HT1080 (cell line): ENCODE measurements at places on chromosomes 1 and 21.

DNA sequence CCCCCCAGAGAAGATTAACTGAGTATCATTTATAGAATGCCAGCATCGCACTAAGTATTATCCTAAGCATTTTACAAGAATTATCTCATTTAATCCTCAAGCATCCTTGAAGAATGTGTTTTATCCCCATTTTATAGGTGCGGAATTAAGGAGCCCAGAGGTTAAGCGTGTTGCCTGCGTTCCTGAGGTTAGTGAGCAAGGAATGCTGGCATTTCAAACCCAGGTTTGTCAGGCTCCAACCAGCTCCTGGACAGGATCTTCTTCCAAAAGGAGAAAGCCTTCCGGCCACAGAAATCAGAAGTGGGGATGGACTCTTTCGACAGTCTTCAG, 82.3 kb downstream of the SSBP3 start:
- no peak for DNase-seq

GRCh38 chr1:229579059-229579673, 20.7 kb upstream of the ABCB10 start:
- DNase-seq, result no peak

DNA sequence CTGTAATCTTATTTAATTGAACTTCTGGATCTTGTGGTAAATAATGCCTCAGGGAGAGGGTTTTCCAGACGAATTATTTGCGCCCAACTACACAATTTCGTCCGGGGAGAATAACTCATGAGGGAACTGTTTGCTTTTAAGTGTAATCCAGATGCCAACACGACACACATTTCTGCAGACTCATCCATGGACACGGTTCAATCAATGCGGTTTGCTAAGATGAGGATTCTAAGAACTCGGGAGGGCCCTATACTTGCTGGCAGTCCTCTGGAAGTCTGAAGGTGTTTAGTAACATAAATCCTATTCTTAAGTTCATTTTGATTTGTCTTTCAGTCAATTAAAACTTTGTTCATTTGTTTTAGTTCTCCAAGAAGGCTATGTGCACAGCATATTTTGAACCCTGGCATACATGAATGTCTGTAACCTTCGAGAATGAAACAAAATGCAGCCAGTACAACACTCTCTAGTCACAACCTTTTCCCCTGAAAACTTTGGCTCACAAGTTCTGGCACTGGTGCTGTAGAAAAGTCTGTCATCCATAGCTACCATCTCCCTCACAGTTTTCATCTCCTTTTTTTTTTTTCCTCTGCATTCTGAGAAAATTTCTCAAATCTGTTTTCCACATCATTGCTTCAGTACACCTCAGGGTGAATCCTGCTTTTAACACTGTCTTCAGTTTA, 38.8 kb downstream of the DIPK1A start:
- DNase-seq, result no peak

GRCh38 chr1:83838573-83838972, 160.4 kb downstream of the TTLL7 start:
- no peak for DNase-seq

- no peak for DNase-seq
Observed at GRCh38 chr1:31069392-31069791, 3.9 kb upstream of the PUM1 start.

DNA sequence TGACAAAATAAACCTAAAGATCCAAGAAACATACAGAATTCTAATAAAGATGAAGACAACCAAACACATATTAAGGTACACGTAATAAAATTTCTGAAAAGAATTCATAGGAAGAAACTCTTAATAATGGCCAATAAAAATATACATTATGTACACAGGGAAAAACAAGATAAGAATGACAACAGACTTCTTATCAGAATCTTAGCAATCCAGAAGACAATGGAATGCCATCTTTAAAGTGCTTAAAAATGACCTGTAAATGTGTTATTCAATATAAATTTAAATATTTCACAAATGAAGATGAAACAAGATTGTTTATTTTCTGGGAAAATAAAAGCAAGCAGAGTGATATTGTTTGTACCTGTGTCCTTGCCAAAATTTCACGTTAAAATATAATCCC, 530.4 kb upstream of the PTBP2 start:
- DNase-seq, result no peak

GRCh38 chr21:42593007-42593814, 60.2 kb upstream of the PDE9A start:
- peak; percentile 32 for DNase-seq

- DNase-seq, result no peak
Observed at GRCh38 chr1:160307118-160307791, 22.3 kb upstream of the PEX19 start.

DNA sequence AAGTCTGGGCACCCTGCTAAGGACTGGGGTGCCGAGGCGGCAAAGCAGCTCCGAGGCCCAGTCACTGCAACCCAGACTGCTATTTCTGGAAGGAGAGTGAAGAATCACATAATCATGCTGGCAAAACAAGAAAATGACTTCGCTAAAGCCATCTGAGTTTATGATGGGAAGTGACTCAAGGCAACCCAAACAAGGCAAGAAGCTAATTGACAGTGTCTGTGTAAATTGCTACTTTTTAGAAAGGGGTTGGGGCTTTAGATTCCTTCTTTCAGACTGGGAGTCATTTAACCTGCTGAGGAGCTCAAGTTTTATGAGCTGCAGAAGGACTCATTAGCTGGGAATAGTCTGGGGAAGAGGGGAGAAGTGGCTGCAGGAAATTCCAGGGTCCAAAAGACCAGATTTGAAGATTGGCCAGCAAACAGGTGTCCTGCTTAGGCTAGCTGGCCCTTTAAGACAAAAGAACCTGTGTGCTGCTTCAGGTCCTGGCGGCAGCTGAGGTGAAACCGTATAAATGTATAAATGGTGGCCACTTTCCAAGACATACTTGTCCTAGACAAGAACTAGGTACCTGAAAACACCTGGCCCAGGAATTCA, 28.1 kb downstream of the TSHB start:
- DNase-seq, result no peak

DNA sequence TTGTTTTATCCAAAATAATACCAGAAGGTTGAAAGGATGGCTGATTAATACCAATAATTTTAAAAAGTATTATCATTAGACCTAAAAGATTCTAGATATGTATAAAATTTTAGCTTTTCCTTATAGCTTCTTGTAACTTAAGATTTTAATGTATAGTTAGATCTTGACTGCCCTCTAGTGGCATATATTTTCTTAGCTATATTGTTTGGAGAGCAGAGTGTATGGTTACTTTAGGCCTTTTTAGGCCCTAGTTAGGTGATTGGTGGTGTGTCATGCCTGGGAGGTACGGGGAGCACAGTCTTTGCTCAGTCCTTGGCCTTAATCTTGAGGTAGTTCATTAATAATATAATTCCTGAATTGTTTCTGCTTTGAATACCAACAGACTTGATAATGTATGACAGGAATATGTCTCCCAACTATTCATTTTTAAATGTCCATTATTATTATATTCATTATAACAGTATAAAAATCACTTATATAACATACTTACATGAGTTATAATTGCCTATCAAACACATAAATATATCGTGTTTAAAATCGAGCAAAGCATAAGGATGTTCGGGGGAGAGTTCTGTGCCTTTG, 328.4 kb downstream of the ZP4 start:
- peak; percentile 74 for DNase-seq

DNA sequence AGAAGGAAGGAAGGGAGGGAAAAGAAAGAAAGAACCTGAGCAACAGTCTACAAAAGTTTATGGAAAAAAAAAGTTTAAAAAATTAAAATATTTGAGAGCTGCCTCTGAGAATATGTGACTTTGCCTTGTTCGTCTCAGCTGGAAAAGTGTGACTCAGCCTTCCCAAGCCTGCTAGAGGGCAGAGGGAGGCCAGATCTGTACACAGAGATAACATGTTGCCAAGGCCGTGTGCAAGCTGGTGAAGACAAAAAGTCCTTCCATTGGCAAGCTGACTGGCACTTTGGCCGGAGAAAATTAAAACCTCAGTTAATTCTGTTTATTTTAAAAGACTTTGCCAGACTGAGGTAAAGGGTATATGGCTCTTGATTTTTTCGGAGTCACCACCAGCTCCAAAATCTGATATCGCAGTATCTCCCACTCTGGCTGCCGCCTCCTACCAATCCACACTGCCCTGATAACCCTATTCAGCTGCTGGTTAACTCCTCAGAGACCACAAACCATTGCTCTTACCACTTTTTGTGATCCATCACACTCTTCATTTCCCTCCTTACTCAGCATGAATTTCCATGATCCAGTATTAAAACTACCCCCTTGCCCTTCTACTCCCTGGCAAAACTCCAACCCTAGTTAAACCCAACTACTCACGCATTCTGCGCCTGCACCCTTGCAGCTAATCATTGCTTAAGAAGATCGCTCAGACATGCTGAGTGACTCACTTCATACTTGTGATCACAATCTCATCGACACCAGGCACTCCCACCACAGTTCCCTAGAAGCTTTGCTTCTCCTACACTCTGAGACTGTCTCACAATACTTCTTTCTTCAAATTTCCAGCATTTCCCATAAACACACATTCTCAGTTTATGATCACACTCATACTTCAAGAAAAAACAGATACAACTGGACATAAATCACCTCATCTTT, 5.7 kb upstream of the PPP1R15B start:
- peak; percentile 91 for DNase-seq

- DNase-seq, result peak; percentile 89
Observed at GRCh38 chr1:9687120-9687873, 35.8 kb downstream of the PIK3CD start.

DNA sequence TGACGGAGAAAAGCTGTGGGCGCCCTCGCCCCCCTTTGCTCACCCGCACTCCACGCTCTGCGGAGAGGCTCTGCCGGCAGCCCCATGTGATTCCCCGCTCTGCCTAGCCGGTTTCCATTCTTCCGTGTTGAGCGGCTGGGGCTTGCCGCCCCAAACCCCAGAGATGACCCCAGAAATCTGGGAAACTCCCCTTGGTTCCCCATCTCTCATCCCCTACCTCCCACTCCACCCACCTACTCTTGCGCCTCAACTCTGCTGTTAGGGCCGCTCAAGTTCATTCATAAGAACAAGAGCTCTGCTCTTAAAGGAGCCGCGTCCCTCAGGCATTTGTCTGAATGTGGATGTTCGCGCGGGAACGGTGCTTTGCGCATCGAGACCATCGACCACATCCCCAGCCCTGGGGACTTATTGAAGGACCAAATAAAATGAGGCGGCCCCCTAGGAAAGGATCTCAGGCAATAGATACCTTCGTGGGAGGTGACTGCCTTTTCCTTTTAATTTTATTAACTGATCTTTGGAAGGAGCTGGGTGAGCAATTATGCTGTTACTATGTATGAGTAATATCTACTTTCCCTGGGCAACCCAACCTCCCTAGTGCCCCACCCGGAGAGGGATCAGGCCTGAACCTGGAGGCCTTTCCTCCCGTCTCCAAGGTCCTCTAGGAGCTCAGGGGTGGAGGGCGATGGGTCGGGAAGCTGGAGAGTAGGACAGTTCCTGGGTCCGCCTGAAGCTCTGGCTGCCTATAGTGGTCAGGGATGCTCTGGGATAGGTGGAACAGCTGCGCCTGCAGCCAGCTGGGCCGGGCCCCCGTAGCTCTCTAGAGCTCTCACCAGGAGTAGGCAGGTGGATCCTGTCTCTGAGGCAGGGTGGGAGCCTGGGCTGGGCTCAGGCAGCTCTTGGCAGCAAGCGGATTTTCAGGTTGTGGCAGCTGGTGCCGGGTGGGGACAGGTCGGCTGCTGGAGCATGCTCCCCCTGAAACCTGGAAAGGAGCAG, 898 bp downstream of the MFSD2A start:
- DNase-seq, result peak; percentile 57

GRCh38 chr1:54861070-54861761, 25.8 kb downstream of the DHCR24 start:
- no peak for DNase-seq

GRCh38 chr1:26177182-26177684, at the start of gene CNKSR1:
TSS of gene CNKSR1 (plus strand) at chr1:26177491. CDS start at chr1:26177548, 57 bp downstream.
- DNase-seq, result no peak

DNA sequence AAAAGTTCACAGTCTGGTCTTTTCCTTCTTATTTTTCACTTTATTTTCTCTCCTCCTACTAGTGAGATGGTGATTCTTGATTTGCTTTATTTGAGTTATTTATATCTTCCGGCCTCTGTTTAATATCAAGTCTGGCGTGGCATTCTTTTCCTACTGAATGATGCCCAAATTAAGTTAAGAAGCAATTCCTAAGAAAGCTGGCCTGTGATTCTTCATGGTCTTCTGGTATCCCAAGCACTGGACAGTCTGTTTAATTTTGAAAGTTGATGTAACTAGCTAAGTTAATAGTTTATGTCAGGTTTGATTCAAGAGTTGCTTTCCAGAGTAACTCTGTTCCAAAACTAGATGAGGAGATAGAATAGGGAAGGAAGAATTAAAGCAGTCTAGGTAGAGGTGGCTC, 9.2 kb upstream of the ENAH start:
- DNase-seq, result no peak

DNA sequence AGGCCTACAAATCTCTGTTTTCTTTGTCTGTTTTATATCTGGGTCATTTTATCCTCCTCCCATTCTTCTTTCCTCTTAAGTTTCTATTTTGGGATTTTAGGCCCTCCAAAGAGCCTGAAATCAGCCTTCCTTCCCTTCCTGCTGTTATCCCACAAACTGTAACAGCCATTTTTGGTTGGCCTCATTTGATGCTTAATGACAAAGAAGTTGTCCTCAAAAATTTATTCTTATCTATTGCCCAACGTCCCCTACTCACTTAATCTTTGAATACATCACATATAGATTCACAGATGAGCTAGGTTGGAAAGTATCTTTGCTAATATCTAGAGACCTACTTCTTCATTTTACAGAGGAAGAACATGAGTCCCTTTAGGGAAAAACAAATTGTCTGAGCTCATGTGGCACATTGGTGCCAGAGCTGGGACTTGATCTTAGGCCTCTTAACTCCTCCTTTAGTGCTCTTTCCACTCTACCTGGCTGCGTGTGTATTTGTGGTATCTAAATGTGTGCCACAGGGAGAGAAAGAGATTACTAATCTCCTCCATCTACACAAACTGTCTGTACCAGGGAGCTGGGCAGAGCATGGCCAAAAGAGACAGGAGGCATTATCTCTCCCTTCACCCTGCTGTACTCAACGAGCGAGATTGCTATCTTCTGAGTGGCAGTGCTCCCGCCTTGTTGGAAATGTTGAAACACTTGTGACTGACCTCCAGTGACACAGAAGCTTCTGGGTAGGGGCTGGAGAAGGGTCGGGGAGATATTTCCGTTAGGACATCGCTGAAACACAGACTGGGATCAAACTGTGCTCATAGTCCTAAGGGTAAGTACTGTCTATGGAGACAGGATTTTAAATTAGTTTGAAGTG, 30.1 kb downstream of the RHEX start:
- no peak for DNase-seq
